ENCODE measurements at places on chromosomes 12 and 14.

- peak; percentile 63 for DNase-seq
These were observed 843 bp upstream of the NUAK1 start for GRCh38 chr12:106139422-106140171.

DNA sequence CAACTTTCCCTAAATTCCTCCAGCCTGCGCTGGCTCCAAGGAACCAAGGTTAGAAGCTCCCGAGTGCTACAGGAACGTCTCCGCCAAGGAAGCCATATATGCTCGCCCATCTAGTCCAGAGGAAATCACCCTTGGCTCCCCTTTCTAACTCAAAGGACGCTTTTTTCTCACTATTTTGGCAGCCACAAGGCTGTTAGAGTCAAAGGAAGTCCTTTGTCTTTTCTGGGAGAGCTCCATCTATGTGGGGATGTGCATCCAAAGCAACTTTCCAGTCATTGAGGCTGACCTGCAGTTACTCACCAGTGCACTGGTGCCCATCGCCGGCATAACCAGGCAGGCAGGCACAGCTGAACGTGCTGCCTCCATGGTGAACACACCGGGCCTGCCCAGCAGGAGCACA is 37.6 kb downstream of the RTRAF start:
- no peak for DNase-seq

GRCh38 chr12:117046011-117046369 is 53.2 kb downstream of the TESC start:
- DNase-seq, result peak; percentile 48

- no peak for DNase-seq
These were observed 54.2 kb downstream of the SUSD6 start for GRCh38 chr14:69665631-69666030.

GRCh38 chr12:122946690-122947341 is 19.4 kb downstream of the ABCB9 start:
- peak; percentile 90 for DNase-seq

- DNase-seq, result no peak
These were observed 33.7 kb upstream of the RIC8B start for GRCh38 chr12:106740818-106741217.

DNA sequence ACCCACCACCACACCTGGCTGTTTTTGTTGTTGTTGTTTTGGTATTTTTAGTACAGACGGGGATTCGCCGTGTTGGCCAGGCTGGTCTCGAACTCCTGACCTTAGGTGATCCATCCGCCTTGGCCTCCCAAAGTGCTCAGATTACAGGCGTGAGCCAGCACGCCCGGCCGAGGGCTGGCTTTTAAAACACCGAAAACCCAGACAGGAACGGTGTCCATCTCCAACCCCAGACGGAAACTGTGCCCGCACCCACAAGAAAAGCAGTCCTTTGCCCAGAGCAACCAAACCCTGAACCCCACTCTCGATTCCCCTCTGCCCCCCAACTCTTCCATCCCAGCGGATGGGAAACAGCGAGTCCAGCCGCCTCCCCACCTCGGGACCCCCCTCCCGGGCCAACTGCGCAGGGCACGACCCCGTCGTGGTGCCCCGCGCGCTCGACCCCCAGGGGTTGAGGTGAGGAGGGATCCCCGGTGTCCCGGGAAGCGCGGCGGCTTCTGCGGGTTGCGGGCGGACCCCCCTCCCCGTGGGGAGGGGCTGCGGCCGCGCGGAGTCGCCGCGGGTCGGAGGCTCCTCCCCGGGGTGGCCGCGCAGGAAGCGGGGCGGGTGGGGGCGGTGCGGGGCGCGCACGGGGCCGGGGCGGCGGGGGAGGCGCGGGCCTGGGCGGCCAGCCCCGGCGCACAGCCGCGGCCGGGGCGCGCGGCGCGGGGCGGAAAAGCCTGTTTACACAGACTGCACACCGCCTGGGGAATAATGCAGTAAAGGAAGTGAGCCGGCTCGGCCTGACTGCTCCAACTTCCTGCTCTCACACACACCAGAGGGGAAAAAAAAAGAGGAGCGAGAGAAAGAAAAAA is at the start of gene ELK3:
Gene ELK3 (plus strand): TSS at position 651 of the 851 bp plus-strand sequence.
- peak; percentile 38 for DNase-seq

GRCh38 chr14:100662879-100663760 is 63.6 kb upstream of the DLK1 start:
- peak; percentile 94 for DNase-seq

Measured in posterior cingulate gyrus (tissue), 11 donors.